Bronchial epithelial cell (primary cell): ENCODE measurements at places on chromosomes 3 and 15. TPM values are rescaled to one million over a fixed set of nuclear protein-coding genes. Genes with fewer than 3 reads are reported as not detected.

- no peak for DNase-seq
These were observed 743.8 kb upstream of the GBE1 start for GRCh38 chr3:82505079-82505756.

GRCh38 chr15:83300826-83301225, 16.4 kb upstream of the BNC1 start:
- DNase-seq, result peak; percentile 87

DNA sequence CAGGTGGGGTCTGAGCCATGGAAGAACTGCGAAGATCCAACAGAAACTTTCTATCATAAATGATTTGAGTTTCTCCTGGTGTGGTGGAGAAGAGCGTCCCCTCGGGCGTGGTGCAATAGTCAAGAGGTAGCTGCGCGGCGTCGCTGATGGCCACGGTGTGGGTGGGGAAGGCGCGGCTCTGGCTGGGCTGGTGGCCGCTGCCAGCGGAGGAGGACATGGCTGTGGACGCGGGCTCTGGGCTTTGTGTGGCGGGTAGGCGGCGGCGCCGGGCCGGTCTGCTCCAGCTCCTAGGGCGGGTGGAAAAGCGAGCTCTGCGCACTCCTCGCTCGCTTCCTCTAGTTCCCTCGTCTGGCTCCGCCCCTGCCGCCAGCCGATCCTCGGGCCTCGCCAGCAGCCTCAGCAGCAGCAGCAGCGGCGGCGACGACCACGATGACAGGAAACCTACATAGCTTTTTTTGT, 5.9 kb downstream of the STARD9 start:
- DNase-seq, result peak; percentile 57

GRCh38 chr3:14587740-14588360, 47.7 kb upstream of the GRIP2 start:
- DNase-seq, result peak; percentile 77

GRCh38 chr3:102866845-102867244, 432.0 kb downstream of the ZPLD1 start:
- DNase-seq, result no peak

- DNase-seq, result no peak
These were observed 33.6 kb downstream of the VGLL4 start for GRCh38 chr3:11610044-11610671.

GRCh38 chr15:68543165-68544008, 35.4 kb upstream of the CORO2B start:
- peak; percentile 50 for DNase-seq

DNA sequence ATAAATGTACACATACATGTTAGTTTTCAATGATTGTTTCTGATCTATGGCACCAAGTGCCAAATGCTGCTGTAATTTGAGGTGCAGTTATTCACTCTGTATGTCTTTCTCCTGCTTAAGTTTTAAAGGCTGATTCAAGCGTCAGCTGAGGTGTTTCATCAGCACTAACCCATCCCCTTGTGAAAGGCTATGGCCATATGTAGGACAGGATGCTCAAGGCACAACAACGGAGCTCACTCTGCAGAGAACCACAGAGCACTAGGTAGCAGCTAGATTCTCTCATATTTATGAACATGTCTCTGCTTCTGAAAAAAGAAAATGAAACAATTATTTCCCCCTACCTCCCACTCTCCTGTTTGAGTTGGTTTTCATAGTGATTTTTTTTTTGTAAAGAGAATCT, 340.0 kb upstream of the TMCO5A start:
- DNase-seq, result no peak

DNA sequence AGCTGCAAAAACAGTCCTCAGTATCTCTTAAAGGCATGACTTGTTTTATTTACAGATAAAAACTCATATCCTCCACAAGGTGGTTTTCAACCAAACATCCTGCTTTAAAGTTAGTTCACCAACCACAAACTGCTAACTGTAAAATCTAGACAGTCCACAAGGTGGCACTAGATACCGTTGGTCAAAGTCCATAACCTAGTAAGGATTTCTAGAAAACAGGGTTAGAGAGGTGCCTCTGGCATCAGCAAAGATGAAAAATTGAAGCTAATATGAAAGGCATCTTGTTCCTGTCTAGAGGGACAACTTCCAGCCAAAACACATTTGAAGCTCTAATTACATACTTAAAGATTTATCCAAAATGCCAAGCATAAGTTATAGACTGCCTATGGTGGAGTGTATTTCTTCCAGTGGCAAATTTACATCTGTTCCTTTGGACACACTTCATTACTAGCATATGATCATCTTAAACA, 56.0 kb downstream of the ZMAT3 start:
- peak; percentile 76 for DNase-seq

GRCh38 chr15:87743562-87743961, 513.0 kb downstream of the NTRK3 start:
- no peak for DNase-seq

DNA sequence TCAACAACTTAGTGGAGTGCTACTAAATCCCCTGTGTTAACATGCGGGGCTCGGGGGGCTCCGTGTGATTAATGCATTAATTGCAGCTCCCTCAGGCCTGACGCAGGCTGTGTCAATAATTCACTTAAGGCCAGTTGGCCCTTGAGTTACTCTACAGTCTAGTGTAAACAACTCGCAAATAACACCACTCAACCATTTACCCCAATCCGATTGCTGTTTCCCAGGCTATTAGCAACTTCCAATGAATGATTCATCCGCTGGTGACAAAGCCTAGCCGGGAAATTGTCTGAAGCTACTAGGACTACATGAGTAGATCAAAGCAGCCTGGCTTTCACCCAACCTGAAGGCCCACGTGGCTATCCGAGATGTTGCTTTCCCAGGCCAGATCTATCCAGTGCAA, 121.3 kb upstream of the SOX14 start:
- DNase-seq, result peak; percentile 33

DNA sequence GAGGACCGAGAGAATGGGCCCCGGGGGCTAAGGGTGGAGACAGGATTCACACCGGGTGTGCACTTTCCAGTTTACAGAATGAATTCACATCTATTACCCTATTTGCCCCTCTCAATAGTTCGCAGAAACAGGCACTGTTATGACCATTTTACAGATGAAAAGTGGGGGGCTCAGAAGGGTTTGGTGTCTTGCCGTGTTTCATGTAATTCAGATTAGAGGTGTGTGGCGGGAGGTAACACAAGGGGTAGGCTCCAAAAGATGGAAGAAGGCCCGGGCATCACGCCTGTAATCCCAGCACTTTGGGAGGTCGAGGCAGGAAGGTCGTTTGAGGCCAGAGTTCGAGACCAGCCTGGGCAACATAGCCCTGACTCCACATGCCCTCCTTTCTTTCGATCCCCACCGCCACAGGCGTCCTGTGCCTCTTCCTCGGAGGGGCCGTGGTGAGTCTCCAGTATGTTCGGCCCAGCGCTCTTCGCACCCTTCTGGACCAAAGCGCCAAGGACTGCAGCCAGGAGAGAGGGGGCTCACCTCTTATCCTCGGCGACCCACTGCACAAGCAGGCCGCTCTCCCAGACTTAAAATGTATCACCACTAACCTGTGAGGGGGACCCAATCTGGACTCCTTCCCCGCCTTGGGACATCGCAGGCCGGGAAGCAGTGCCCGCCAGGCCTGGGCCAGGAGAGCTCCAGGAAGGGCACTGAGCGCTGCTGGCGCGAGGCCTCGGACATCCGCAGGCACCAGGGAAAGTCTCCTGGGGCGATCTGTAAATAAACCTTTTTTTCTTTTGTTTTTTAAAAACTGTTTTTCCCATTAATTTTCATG, 3.4 kb downstream of the DUOXA2 start:
- DNase-seq, result no peak

DNA sequence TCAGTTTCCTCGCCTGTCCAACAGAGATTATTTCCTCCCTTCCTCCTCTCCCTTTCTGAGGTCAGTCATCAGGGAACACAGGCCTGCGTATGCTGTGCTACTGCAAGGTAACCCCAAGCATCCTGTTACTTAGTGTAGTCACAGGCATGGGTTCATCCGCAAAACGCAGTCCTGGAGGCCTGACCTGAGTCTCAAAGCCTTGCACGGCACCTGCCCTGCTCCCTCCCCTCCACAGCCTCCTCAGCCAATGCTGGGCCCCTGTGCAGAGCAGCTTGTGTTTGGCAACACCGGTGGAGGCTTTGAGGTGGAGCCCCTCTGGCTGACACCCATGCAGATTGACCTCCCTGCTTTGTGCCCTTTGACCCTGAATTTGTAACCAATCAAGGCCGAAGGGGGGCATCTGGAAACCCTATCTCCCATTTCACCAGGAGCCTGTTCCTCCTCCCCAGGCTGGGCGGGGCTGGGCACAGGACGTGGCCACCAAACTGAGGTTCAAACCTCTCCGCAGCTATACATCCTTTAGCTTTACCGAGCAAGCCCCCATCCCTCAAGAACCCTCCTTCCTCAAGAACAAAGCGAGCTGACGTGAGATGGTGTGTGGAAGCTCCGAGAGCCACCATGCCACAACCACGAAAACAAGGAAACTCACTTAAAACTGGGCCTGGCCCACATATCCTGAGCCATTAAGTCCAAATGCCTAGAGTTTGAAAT, 21.5 kb downstream of the TKT start:
- DNase-seq, result no peak

DNA sequence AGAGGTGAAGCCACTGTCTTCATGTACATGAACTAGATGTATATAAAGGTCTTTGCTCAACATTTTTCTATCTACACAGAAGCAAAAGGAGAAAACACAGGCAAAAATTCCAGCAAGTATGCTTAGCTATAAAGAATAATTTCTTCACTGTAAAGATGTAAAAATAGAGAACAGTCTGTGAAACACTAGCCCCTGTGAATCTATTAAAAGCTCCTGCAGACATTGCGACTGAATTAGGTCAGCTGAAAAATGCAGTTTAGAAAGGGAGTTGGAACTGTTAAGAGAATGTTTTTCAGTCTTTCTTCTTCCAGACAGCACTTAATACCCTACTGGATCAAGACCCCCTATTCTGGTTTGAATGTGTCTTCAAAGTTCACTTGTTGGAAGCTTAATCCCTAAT, 291.5 kb downstream of the KBTBD8 start:
- no peak for DNase-seq

Gene SLC22A14
- total RNA-seq, result 0.26 and 0.64 TPM in 2 replicates

Gene LRCH3
- total RNA-seq, result 25.5 and 33.8 TPM in 2 replicates

Gene CCR9
- not detected in 2 replicates for total RNA-seq

Gene USP50
- total RNA-seq, result not detected in 2 replicates

Gene CSPG4
- 0.79 and 6.3 TPM in 2 replicates for total RNA-seq

Gene CPEB1
- under 0.01 TPM in 2 replicates for total RNA-seq

Gene GHSR
- total RNA-seq, result not detected in 2 replicates

Gene C2CD4A
- 0.53 and 1.3 TPM in 2 replicates for total RNA-seq
